ENCODE measurements at places on chromosomes 5 and 9. TPM values are rescaled to one million over a fixed set of nuclear protein-coding genes. Genes with fewer than 3 reads are reported as not detected.

Gene C6
- 10.0 TPM for total RNA-seq

Gene LRRC19
- not detected for total RNA-seq

Gene MCTP1
- 1.7 TPM for total RNA-seq

Gene HAUS6
- total RNA-seq, result 5.7 TPM

Gene CORO2A
- total RNA-seq, result 1.6 TPM

Data from pericardium fibroblast (primary cell).